ENCODE measurements at places on chromosomes 4 and X. TPM values are rescaled to one million over a fixed set of nuclear protein-coding genes. Genes with fewer than 3 reads are reported as not detected.

LIMCH1 gene
- polyA plus RNA-seq = 121 TPM

ETDA gene
- polyA plus RNA-seq = not detected

DNA sequence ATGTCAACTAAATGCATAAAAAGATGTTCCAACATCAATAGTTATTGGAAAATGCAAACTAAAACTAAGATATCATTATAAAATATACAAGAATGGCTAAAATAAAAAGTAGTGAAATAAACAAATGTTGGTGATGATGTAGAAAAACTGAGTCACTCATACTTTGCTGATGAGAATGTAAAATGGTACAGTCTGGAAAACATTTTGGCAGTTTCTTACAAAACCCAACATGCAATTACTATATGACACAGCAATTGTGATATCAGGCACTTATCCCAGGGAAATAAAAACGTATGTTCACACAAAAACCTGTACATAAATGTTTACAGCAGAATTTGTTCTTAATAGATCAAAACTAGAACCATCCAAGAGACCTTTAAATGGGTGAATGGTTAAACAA lies 182.6 kb downstream of the RTL9 start:
- DNase-seq = no peak

- no peak for DNase-seq
These were observed 21.4 kb downstream of the MAGEB17 start for GRCh38 chrX:16188687-16189086.

DNA sequence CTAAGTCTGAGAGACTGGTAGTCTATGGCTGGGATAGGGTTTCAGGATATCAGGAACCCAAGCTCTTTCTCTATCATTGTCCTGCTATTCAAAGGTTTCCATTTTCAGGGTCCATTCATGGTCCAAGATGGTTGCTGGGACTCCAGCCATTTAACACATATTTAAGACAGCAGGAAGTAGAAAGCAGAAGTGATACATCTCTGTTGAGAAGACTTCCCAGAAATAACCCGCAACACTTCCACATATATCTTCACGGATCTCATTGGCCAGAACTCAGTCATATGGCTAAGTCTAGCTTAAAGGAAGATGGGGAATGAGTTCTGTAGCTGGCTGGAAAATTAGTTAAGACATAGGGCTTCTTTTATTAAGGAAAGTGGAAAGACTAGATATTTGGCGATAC lies 23.8 kb downstream of the CTSO start:
- no peak for DNase-seq

DNA sequence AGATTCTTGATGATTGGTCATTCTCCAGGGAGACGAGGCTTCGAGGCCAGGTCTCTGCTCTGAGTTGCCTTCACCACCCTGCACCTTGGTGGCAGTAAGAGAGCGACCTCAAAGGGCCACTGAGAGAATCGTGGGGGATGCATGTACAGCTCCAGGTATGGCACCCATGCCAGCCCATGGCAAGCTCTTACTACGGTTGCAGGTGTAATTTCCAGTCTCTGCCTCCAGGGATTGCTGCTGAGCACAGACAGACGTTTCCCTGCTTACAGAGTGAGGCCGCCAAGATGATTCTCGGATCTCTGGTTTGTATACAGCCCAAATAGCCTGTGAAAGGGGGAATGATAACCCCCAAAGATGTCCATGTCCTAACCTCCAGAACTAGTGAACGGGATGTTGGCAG lies 16.3 kb upstream of the DRD5 start:
- DNase-seq = no peak

- DNase-seq = no peak
These were observed 5.8 kb downstream of the ABLIM2 start for GRCh38 chr4:8152865-8153257.

DNA sequence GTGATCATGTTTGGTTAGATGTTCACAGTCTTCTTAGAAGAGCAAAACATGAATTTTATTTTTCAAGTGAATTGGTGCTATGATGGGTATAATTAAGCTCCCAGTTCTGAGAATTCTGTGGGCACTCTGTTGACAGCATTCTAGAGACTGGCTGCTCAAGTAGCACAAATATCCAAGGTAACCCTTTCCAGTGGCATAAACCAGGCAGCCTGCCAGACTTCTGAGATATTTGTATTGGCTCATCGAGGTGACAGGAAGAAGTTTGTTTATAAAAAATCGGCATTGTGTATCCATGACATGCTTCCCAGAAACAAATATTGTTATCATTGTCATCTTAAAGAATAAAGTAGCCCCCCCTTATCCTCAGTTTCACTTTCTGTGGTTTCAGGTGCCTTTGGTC lies 28.3 kb downstream of the LANCL3 start:
- DNase-seq = no peak

GRCh38 chr4:48173056-48173991 lies 39.3 kb upstream of the TXK start:
- no peak for DNase-seq

DNA sequence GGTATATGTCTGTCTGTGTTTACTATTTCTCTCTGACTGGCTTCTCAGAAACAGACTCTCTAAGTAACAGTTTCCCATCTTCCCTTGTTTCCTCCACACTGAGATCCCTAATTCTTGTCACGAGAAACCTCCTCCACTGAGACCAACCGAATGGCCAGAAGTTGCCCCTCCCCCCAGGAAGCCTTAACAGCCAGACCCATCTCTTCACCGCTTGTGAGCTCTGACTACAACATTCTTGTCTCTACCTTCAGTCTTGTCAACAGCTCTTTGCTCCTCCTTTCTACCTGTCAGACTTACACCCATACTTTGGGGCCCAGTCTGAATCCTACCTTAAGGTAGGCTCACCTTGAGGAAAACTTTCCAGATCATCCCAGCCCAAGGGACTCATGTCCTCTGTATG lies 90.8 kb downstream of the NHSL2 start:
- DNase-seq = no peak
